Muscle of arm (tissue), 14 donors: ENCODE measurements at places on chromosomes 7 and 10.

DNA sequence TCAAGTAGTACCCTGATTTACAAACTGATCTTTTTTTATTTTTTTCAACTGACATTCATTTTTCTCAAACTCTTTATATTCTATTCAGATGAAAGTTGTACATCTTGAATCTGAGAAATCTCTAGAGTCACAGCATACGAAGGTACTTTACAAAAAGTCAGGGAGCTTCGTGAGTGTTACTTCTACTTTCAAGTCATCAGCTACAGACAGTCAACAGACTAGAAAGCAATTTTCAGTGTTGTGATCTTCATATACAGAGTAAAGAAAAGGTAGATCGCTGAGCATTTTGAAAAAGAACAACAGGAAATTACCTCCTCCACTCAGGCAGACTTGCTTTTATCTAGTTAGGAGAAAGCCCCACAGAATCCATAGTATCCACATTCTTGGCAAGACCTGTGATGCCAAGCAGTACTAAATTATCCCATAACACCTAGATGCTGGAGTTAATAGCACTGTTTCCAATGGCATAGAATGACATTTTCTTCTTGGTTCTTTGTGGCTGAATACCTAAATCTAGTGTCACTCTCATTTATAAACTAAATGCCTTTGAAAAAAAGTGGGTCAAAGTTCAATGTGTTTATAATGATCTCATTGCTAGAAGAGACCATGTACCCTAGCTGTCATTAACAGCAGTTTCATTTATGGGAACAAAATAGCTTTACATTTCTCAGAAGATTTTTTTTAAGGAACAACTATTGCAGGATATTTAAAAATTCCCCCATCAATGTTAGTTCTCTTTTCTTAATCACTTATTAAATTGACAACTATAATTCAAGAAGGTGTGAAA is 12.0 kb upstream of the ZNF800 start:
- DNase-seq: no peak

- DNase-seq: no peak
Observed at GRCh38 chr10:1266033-1266802, 210.0 kb downstream of the WDR37 start.

- no peak for DNase-seq
Observed at GRCh38 chr7:43666938-43667337, 62.4 kb downstream of the COA1 start.

DNA sequence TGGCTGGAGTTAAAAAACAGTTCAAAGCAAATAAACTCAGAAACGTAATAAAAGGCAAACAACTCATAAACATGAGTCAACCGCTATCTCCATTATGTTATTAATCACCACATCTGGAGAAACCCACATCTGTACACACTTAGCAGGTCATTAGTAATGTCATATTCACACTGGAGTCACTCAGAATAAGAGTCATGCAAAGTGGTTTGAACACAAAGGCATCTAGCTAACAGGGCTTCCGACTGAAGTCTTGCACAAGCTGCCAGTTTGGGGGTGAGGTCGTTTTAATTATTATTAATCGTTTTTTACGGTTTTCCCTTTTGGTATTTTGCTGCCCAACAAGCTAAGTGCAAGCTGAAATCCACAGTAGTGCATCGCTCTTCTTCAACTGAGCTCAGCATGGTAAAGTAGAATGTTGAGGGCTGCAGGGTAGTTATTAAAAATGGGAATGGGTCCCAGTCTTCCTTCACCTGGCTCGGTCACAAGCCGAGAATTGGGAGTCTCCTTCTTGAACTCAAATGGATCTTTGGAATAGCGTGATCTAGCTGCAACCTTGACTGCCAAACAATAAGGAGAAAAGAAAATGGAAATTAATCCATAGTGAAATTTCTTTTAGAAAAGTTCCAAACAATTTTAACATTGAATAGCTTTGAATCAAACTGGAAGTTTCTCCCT is 663.5 kb downstream of the KCNMA1 start:
- peak; percentile 68 for DNase-seq

DNA sequence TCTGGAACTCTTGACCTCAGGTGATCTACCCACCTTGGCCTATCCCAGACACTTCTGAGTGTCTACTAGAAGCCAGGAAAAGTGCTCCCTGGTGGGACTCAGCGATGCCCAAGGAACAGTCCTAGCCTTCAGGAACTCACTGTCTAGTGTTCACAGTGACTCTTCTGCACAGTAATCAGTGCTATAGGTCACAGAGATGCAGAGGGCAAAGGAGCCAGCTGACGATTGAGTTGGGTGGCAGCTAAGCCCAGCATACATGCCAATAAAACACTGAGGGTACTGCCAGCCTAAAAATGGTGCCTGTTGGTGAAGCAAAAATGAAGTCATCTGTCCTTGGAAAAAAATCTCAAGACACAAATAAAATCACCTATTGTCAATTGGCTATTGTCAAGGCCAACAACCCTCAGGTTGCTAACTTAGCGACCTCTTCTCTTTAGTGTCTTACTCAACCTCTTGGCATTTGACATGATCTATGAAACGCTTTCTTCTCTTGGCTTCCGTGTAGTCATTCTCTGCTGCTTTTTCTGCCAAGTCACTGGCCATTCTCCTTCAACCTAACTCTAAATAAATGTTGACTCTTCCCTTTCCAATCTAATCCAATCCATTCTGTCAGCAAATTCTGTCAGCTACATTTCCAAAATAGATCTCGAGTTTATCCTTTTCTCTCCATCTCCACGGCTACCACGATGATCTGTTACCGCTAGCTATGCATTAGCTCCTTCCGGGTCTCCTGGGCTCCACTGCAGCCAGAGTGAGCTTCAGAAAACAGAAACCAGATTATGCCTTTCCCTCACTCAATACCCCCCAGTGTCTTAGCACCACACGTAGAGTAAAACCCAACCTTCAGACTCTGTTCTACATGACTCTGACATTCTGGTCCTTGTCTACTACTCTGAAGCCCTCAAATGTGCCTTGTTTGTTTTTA is 99.2 kb downstream of the ATXN7L1 start:
- no peak for DNase-seq

- DNase-seq: no peak
Observed at GRCh38 chr7:41002741-41003610, 699.9 kb downstream of the INHBA start.

DNA sequence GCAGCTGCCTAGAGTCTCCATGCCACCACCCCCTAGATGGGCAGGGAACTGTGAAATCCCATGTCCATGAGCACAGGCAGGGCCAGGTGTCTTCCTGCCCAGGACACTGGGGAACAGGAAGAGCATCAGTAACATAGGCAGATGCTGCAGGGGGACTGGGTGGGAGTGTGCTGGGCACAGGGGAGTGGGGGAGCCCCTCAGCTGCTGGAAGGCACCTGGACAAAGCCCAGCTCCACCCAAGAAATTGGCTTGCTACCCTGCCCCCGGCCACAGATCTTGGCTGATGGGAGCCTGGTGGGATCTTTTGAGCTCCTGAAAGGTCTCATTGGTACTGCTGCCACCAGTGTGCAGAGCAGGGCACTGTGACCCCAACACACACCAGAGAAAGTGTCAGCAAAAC is 66.7 kb downstream of the TCERG1L start:
- DNase-seq: no peak

- no peak for DNase-seq
Observed at GRCh38 chr10:122696687-122697086, 3.0 kb downstream of the C10orf120 start.

DNA sequence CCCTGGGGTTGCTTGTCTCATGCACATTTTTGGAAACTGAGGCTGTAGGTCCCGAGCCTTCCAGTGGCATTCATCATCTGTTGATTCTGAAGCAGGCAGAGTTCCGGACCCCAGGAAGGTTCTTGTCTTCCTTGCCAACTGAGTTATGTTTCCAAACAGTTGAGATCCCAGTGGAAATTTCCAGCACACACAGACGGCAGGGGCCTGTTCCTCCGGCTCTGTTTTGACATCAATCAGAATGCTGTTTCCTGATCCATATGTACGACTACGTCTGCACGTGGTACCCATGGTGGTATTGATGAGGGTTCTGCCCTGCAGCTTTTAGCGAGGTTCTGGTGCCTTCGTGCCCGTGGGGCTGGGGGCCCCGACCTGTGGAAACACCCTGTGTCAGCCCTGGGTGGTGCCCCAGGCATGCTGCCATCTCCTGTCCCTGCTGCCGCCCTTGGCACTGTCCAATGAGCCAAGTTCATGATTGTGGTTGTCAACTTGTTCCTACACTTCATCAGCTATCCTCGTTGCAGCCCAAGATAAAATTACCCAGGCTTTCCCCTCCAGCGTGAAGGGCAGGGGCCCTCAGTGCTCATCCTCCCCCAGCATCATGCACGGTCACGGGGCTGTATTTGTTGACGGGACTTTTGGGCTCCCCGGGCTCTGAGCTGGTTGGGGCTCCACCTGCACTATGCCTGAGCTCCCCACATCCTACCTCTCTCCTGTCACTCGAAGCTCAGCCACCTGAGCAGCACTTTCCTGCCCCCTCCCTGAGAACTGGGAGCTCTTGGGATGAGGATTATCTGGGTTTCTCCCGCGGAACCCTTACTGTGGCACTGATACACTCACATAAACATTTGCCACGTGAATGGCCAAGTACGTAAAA is 7.8 kb upstream of the DPYSL4 start:
- no peak for DNase-seq

GRCh38 chr7:37666026-37666799 is 17.4 kb upstream of the GPR141 start:
- no peak for DNase-seq

- DNase-seq: no peak
Observed at GRCh38 chr10:2592360-2593160, 474.8 kb upstream of the PFKP start.

GRCh38 chr7:73435471-73436009 is 2.0 kb downstream of the FZD9 start:
- DNase-seq: no peak

DNA sequence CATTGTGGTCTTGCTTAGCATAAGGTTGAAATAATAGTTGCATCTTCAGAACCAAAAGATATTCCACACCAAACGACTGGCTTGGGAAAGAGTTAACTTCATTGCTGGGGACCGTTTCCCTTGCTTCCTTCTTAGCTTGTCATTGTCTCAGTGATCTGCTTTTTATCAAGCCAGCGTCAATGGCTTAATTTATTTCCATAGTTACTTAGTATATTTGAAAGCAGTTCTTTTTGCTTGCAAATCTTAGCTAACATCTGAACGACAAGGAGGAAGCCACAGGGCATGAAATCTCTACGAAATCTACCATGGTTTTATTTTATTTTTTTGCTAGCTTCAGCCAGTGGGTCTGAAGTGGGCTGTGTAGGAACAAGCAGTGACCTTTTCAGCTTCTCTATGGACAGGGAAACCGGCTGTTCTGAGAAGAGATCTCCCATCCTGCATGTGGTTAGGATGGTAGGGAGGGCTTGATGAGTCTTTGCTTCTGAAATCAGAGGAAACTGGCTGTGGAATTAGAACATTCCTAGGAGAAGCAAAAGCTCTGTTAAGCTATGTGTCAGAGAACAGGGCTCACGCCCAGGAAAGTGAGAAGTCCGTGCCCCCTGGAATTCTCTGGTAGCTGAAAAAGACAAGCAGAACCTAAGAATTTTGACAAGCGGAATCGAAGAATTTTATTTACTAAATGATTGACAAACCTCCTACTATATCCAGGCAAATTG is 8.0 kb downstream of the SLC18A2 start:
- DNase-seq: no peak
